ENCODE measurements at places on chromosomes 12 and 14. TPM values are rescaled to one million over a fixed set of nuclear protein-coding genes. Genes with fewer than 3 reads are reported as not detected.

DNA sequence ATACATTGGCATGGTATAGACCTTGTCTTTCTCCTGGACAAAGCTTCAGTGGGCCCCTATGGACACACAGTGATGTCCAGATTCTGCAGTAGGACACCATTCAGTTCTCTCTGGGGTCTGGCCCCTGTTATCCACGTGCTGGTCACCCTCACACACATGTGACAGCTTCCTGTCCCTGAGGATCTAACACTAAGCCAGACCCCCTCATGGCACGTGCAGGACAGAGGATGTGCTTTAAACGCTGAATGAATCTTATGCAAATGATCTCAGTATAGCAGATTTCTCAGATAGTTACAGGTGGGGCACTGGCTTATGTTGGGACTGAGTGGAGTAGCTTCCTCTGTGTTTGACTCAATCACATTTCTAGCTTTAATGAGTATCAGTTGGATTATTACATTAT is 33.7 kb downstream of the SLC24A4 start:
- H3K4me3 ChIP-seq: no peak overlapping the region
- no peaks in the 10 kb centered on the region for H3K27me3 ChIP-seq
- no peaks in the 10 kb centered on the region for H3K36me3 ChIP-seq
- H3K27ac ChIP-seq: no peak overlapping the region

GRCh38 chr14:58824106-58824505 is 186.3 kb downstream of the DACT1 start:
- no peak for DNase-seq
- no peaks in the 10 kb centered on the region for H3K27me3 ChIP-seq
- H3K4me1 ChIP-seq: no peaks in the 10 kb centered on the region
- no peak overlapping the region for H3K4me3 ChIP-seq

GRCh38 chr14:69865701-69866365 is 13.4 kb upstream of the SMOC1 start:
- H3K4me1 ChIP-seq: no peaks in the 10 kb centered on the region
- no peak overlapping the region for H3K27ac ChIP-seq
- H3K27me3 ChIP-seq: no peaks in the 10 kb centered on the region
- H3K36me3 ChIP-seq: no peaks in the 10 kb centered on the region
- no peak for DNase-seq

WNT1 gene
- total RNA-seq: not detected

C12orf76 gene
- total RNA-seq: 14.6 TPM

Measured in kidney (tissue), 22 donors.